ENCODE measurements at places on chromosomes 1 and 21.

GRCh38 chr1:182292193-182292741 is 99.3 kb downstream of the GLUL start:
- DNase-seq, result no peak

- no peak for DNase-seq
Measured at GRCh38 chr1:47624531-47624930, 186.7 kb downstream of the FOXD2 start.

DNA sequence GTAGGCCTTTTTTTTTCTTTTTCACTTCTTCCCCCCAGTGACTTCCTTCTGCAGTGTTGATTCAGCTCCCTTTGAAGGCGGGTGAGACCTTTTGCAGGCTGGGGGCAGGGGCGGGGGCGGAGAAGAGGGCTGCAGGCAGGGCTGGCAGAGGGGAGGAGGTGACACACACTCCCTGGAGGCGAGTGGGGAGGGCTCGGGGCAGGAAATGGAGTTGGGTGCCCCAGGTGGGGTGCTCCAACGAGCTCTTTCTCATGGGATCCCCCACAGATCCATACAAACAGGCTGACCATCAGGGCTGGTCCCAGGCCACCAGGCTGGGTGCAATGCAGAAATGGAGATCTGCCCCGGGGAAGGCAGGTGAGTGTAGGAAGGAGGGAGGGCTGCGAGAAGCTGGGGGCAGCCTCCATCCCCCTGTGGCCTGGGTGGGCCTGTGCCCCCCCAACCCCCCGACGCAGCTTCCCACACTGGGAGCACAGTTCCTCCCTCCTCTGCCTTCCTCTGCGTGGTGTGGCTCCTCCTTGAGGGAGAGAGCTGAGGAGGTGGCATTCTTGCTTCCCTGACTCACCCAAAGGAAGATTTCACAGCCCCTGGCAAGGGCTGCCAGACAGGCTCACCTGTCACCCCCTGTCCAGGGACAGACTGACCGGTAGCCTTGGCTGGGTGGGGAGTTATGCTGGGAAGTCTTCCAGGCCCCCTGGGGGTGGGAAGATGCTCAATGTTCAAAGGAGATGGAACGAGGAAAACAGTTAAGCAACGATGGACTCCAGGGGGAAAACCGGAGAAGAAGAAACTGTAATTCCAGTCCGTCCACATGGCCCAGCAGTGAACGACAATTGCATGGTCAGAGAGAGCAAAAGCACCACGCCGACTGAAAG is 7.1 kb upstream of the ITGB2 start:
- peak; percentile 79 for DNase-seq

DNA sequence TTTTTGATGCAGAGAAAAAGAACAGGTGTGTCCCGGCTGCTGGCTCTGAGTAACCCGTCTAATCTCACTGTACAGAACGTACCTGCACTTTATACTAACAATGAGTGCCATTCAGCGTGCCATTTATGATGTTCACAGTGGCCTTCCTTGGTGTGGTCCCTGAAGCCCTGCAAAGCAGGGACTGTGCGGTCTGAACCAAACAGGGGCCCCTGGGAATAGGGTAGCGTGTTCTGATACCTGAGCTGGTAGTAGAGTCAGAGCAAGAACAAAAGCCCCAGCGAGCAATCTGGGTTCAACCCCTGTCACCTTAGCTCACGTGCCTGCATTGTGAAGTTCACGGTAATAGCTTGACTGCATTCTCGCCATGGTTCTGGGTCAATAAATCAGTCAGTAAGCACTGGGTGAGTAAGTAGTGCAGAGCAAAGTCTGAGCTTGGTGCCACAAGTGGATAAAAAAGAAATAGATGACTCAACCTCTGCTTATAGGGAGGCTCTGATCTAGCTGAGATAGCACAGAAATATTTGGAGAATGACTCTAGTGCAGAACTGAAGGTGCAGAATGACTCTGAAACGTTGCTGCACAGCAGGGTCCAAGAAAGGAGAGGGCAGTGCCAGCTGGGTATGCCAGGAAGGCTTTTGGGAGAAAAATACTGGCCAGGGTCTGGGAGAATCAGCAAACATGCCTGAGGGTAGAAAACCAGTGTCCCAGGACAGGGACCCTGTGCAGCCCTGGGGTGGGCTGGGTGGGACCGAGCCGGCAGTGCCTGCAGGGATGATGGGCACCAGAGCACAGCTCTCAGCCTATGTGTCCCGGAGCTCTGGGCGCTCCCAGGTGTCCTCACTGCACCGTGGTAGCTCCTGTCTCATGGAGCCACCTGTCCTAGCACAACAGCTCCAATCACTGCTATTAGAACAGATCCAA is 125.9 kb downstream of the RHOU start:
- no peak for DNase-seq

- DNase-seq, result no peak
Measured at GRCh38 chr1:167672831-167673230, 42.8 kb downstream of the RCSD1 start.

- no peak for DNase-seq
Measured at GRCh38 chr1:201479201-201479730, 10.3 kb upstream of the PHLDA3 start.

DNA sequence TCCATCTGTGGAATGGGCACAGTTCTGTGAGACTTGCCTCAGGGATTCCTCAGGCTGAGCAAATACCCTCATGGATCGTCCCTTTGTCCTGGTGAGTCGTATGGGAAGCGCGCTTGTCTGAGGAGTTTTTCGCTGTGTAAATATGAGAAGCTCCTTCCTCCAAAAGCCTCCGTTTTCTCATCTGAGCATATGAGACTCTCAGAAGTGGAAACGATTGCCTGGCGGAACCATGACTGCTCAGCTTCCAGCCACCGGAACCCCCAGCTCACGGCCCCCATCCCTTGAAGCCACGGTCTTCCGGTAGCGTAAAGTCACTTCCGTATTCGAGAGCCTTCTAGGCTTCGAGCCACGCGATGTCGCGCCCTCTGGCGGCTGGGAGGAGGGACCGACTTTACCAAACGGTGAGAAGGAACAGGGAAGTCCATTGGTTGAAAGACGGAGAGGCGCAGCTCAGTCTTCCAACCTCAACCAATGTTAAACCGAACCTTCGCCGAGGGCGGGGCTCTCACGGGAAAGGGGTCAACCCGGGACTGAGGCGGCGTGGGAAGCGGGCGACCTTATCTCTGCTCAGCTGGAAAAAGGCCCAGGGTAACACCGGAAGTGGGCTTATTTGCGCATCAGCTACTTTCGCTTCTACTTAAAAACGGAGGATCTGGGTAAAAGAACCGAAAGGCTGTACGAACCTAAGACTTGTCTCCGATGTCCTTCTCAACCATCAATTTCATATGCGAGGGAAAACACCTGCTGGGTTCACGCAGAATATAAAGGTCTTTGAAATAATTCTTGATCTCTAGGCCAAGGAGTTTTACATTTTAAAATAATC is 46.3 kb downstream of the AZIN2 start:
- peak; percentile 99 for DNase-seq

DNA sequence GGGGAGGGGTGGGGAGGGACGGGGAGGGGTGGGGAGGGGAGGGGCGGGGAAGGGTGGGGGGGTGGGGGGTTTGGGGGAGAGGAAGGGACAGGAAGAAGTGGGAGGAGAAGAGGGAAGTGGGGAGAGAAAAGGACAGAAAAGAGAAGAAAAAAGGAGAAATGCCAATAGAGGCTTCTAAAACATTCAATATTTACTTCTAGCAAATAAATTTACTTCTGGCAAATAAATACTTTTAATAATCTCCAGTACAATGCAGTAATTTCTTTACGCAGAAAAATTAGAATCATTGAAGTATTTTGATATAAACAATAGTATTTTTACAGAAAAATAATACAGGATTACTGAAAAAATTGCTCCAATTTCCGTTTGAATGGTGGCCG is 9.4 kb upstream of the GPR161 start:
- no peak for DNase-seq
